Mononuclear cell (primary cell): ENCODE measurements at places on chromosomes 11 and 22. TPM values are rescaled to one million over a fixed set of nuclear protein-coding genes. Genes with fewer than 3 reads are reported as not detected.

Gene FOSL1
- 4.0 TPM for total RNA-seq

Gene MYOD1
- total RNA-seq: not detected

Gene NDUFC2
- total RNA-seq: 18.5 TPM

Gene LRP4
- total RNA-seq: not detected

Gene ACR
- not detected for total RNA-seq

Gene MAP6
- total RNA-seq: not detected
